CD4-positive, alpha-beta memory T cell (primary cell): ENCODE measurements at places on chromosomes 4 and X. TPM values are rescaled to one million over a fixed set of nuclear protein-coding genes. Genes with fewer than 3 reads are reported as not detected.

GRIA2 gene
- total RNA-seq = not detected

- DNase-seq = no peak
Measured at GRCh38 chrX:554271-554670, 76.3 kb upstream of the SHOX start.

DNA sequence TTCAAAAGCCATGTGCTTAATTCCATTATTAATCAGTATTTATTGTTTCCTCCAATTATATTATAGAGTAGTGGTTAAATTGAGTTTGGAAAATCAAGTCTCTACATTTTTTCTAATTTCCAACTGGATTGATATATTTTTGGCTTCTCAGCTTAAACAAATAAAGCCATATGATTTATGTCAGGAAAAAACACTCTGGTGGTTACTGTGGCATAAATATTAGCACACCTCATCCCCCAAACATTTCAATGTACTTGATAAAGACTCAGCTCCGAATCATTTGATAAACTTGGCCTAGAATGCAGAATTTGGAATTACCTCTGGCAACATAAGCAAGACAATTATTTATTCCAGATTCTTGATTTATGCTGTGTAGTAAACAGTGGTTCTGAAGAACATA lies 2313.8 kb downstream of the ARAP2 start:
- no peak for DNase-seq

DNA sequence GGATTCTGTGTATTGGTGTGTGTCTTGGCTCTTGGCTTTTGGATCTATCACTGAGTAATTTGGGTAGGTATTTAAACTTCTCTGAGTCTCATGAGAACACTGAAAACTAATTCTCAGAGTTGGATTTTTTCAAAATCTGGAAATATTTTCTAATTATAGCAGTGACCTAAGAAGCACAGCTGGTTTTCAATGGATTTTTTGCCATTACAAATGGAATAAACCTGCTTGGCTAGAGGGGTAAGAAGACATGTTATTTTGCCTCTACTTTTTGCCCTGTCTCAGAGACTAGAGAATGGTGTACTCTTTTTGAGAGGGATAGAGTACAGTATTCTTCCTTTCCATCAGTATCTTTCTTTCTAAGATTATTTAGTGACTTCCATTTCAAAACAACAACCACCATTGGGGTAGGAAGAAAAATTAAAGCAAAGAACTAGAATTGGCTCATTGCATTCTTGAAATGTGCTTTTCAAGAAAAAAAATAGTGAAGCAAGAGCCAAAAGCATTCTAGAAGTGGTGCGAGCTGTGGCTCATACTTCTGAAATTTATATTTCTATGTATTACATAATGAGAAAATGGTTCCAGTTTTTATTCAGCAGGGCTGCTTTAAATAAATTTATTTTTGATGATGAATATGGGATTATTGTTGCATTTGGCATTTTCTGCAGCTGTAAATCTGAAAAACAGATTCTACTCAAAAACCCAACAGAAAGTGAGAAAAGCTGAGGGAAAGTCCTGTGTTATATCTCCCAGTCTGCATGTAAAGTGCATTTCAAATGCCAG lies 850.2 kb upstream of the SLIT2 start:
- no peak for DNase-seq

SCFD2 gene
- total RNA-seq = 12.4 TPM
